Progenitor cell of endocrine pancreas (in vitro differentiated cells): ENCODE measurements at places on chromosomes 7 and 10. TPM values are rescaled to one million over a fixed set of nuclear protein-coding genes. Genes with fewer than 3 reads are reported as not detected.

Gene CYP26A1
- total RNA-seq: 1.8 and 3.4 TPM in 2 replicates

Gene CLIP2
- total RNA-seq: 39.9 and 42.0 TPM in 2 replicates

DNA sequence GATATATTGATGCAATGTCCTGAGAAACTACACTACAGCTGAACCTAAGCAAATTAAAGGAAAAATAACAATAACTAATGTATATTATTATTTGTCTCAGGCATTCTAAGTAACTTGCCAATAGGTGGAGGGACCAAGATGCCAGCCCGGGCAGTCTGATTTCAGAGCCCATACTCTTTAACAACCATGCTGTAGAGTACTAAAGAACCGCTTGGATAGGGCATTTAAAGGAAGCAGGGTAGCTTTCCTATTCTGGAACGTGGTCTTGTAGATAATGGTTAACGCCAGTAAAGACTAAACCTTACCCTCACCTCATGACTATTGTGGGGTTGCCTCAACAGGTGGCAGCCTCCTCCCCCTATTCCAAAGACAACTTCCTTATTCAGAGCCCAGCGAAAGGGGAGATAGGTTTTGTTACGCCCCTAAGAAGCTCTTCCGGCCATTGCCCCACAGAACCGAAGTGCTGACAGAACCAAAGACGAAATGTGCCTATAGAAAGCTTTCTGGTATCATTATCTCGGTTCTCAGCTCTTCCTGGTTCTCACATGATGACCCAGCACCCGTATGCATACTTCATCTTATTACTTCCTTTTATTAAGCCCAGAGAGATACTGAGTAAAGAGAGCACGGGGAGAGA lies 707 bp upstream of the C1GALT1 start:
- peaks cover 1% of the 10 kb centered on the region for H3K36me3 ChIP-seq
- no peaks in the 10 kb centered on the region for H3K27me3 ChIP-seq
- peak overlapping the region; percentile 77 for H3K4me3 ChIP-seq

- H3K27me3 ChIP-seq: no peaks in the 10 kb centered on the region
- H3K4me1 ChIP-seq: no peaks in the 10 kb centered on the region
- no peak overlapping the region for H3K4me3 ChIP-seq
- H3K27ac ChIP-seq: no peak overlapping the region
- peaks cover 36% of the 10 kb centered on the region for H3K36me3 ChIP-seq
- no peak for DNase-seq
Measured at GRCh38 chr7:141558544-141559183, 7.5 kb downstream of the AGK start.

DNA sequence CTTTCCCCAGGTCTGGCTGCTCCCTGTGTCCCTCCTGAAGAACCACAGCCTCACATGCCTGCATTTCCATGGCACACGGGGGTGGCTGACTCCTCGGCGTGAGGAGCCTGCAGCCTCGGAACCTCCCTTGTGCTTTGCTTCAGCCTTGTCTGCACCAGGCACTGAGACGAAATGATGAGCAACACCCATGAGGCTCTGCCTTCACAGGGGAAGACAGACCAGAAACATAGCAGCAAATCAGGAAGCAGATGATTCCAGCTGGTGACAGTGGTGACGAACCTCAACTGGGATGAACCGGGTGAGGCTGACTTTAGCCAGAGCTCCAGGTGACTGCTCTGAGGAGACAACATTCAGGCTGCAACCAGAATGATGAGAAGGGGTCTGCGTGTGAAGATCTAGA lies 84.5 kb upstream of the SMNDC1 start:
- peaks cover 22% of the 10 kb centered on the region for H3K4me1 ChIP-seq
- H3K36me3 ChIP-seq: no peaks in the 10 kb centered on the region
- H3K27me3 ChIP-seq: no peaks in the 10 kb centered on the region
- no peak overlapping the region for H3K27ac ChIP-seq
- DNase-seq: no peak

- peaks cover 12% of the 10 kb centered on the region for H3K27me3 ChIP-seq
- no peak overlapping the region for H3K4me3 ChIP-seq
- no peaks in the 10 kb centered on the region for H3K36me3 ChIP-seq
- H3K4me1 ChIP-seq: no peaks in the 10 kb centered on the region
- H3K27ac ChIP-seq: no peak overlapping the region
Measured at GRCh38 chr7:50412973-50413372, 37.2 kb downstream of the FIGNL1 start.

DNA sequence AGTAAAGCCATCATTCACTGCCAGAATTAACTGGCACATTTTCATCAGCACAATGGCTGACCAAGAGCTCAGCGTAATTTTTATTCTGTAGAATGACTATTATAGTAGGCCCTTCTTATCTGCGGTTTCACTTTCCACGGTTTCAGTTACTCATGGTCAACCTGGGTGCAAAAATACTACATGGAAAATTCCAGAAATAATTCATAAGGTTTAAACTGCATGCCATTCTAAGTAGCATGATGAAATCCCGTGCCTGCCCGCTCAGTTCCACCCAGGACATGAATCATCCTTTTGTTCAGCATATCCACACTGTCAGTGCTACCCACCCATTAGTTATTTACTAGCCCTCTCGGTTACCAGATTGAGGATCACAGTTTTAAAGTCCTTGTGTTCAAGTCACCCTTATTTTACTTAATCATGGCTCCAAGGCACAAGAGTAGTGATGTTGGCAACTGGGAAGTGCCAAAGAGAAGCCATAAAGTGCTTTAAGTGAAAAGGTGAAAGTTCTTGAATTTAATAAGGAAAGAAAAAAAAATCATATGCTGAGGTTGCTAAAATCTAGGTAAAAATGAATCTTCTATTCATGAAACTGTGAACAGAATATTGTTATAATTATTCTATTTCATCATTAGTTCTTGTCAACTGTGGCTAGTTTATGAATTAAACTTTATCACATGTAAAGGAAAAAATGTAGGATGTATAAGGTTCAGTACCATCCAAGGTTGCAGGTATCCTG lies 204.9 kb downstream of the DOCK4 start:
- H3K27ac ChIP-seq: no peak overlapping the region
- H3K4me3 ChIP-seq: no peak overlapping the region
- no peak for DNase-seq
- no peaks in the 10 kb centered on the region for H3K4me1 ChIP-seq

Gene PTN
- 3.1 TPM in 2 replicates for total RNA-seq

DNA sequence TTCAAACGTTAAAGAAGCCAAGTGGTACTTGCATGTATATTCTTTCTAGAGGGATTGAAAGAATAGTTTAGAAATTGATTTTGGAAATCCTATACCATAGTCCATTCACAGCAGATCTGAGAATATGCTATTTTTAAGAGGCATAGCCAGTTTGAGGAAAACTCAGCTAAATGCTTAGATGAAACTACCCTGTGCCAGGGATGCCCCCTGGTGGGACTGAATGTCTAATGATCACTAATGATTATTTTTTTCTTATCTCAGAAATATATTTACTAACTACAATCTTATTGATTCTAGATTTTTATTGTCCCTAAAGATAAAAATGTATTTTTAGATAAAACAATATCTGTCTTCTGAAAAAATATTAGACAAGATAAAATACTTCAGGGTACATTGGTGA lies 844.9 kb upstream of the PHF14 start:
- H3K4me1 ChIP-seq: no peaks in the 10 kb centered on the region
- no peak overlapping the region for H3K27ac ChIP-seq
- H3K4me3 ChIP-seq: no peak overlapping the region
- no peaks in the 10 kb centered on the region for H3K27me3 ChIP-seq
- H3K36me3 ChIP-seq: no peaks in the 10 kb centered on the region
- no peak for DNase-seq

- H3K27ac ChIP-seq: no peak overlapping the region
- H3K4me1 ChIP-seq: no peaks in the 10 kb centered on the region
Measured at GRCh38 chr7:14751461-14751860, 151.1 kb downstream of the DGKB start.

Gene MOGAT3
- total RNA-seq: not detected in 2 replicates

DNA sequence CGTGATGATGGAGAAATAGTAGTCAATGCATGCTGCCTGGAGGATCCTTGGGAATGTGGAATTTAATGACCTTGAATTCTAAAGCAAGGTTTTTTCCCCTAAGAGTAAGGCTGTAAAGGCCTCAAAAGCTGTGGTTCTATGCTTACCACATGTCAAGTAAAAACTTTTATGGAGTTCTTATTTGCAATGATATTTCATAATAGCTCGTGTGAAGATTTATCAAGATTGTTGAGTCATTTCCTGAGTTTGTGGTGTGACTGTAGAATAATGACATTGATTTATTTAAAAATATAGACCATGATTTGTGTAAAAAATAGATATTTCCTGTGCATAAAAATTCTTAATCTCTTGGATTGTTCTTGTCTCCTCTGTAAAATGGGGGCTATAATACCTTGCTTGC lies 67.5 kb upstream of the SORCS1 start:
- no peak for DNase-seq
- H3K4me1 ChIP-seq: no peaks in the 10 kb centered on the region
- no peaks in the 10 kb centered on the region for H3K36me3 ChIP-seq
- H3K27ac ChIP-seq: no peak overlapping the region

DNA sequence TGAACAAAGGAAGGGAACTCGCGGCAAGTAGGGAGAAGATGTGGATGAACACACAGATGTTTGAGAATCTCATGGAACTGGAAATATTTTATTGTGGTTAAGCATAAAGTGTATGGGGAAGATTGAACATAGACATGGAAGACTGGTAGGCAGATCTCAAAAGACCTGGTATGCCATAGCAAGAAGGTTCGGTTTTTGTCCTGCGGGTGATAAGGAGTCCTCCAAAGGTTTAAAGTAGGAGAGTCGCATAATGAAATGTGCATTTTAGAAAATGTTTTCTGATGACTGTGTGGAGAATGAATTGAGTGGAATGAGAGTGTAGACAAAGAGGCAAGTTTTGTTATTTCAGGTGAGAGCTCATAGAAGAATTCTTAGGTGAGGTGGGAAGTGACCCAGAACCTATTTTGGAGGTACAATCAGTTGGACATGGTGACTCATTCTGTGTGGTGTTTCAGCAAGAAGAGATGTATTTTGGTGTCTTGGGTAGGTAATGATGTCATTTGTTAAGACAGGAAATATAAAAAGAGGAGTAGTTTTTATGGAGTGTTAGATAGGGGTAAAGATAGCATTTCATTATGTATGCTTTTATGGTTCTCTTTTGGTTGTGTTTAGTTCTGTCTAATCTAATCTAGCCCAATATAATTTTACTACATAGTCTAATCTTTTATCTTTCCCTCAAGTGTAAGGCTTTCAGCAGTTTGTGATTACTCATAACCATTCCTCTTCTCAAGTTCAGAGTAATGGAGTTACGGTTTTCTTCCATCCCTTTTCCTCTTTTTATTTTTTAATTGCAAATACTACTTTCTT lies 239.2 kb downstream of the EXOC4 start:
- no peak overlapping the region for H3K27ac ChIP-seq
- H3K4me1 ChIP-seq: no peaks in the 10 kb centered on the region
- no peak overlapping the region for H3K4me3 ChIP-seq
- H3K36me3 ChIP-seq: peaks cover 11% of the 10 kb centered on the region
- no peaks in the 10 kb centered on the region for H3K27me3 ChIP-seq

DNA sequence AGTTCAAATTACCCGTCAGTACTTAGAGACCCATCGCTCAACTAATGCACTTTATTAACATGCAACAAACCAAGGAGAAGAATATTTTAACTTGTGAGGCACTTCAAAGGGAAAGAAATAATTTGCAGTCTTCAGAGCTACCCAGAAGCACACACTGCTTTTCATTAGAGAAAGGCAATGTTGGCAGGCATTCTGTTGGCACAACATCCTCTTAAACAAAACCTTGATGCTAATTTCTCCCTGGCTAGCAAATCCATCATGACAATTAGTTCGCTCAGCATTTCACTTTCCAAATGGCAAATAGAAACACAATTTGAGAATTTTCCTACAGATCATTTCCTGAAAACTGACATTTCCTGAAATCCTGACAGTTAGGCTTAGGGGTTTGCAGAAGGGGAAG lies 155.6 kb upstream of the FAM13C start:
- H3K4me1 ChIP-seq: no peaks in the 10 kb centered on the region
- no peak for DNase-seq
- H3K27ac ChIP-seq: no peak overlapping the region
- H3K36me3 ChIP-seq: no peaks in the 10 kb centered on the region
- H3K4me3 ChIP-seq: no peak overlapping the region

DNA sequence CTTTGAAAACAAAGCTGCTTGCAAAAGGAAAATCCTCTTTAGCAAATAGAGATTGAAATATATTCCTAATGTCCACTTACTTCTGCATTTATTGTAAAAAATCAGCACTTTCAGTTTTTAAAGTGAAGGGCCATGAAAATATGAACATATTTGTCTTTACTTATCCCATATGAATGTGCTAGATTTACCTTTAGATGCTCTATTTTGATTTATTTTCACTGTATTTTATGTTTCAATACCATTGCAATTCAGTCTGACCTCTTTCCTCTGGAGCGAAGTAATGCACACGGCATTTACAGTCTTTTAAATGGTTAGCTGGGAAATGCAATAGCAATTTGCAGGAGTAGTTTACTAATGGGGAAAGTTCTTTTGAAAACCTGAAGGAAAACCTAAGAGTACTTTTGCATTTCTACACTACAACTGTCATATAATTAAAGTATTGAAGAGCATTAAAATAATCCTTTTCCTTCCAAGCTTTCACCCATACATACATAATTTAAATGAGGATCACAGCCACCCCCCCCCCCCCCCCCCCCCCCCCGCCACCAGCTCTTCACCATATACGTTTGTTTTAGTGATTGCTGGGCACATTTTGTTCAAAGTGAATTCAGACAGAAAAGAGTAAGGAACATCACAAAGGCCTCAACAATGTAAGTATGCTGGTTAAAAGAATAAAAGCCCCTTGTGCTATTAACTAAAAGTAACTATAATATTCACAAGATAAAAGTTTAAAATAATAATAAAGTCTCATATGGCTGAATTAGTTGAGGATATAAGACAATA lies 3.5 kb downstream of the SKIDA1 start:
- no peak for DNase-seq
- H3K36me3 ChIP-seq: no peaks in the 10 kb centered on the region
- H3K4me3 ChIP-seq: no peak overlapping the region

- H3K4me1 ChIP-seq: peaks cover 32% of the 10 kb centered on the region
- no peak for DNase-seq
- peaks cover under 1% of the 10 kb centered on the region for H3K36me3 ChIP-seq
- peak overlapping the region; percentile 42 for H3K27ac ChIP-seq
- H3K27me3 ChIP-seq: no peaks in the 10 kb centered on the region
Measured at GRCh38 chr10:89556600-89556999, 21.2 kb upstream of the SLC16A12 start.

DNA sequence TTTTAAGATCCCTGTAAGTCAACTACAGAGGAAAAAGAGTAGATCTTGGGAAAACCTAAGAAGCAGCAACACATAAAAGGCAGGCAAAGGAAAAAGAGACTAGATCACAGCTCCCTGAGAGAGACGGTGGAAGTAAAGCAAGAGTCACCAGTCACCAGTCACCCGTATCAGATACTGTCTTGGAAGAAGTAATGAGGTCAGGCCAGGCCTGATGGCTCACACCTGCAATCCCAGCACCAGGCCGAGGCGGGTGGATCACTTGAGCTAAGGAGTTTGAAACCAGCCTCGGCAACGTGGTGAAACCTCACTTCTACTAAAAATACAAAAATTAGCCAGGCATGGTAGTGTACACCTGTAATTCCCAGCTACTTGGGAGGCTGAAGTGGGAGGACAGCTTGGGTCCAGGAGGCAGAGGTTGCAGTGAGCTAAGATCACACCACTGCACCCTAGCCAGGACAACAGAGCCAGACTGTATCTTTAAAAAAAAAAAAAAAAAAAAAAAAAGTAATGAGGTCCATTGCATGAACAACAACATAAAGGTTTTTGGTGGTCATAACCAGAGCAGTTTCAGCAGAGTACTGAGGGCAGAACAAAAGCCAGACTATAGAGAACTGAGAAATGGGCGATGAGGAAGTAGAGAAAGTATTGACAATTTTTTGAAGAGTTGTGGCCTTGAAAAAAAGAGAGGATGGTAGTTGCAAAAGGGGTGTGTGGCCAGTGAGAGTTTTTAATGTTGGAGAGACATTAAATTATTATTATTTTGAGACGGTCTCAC lies 16.9 kb downstream of the ZNF713 start:
- no peak overlapping the region for H3K27ac ChIP-seq
- DNase-seq: no peak
- peaks cover 38% of the 10 kb centered on the region for H3K36me3 ChIP-seq
- H3K4me1 ChIP-seq: no peaks in the 10 kb centered on the region
- H3K4me3 ChIP-seq: no peak overlapping the region
